Bone marrow (tissue), 2 donors: ENCODE measurements at places on chromosomes 7 and 10.

DNA sequence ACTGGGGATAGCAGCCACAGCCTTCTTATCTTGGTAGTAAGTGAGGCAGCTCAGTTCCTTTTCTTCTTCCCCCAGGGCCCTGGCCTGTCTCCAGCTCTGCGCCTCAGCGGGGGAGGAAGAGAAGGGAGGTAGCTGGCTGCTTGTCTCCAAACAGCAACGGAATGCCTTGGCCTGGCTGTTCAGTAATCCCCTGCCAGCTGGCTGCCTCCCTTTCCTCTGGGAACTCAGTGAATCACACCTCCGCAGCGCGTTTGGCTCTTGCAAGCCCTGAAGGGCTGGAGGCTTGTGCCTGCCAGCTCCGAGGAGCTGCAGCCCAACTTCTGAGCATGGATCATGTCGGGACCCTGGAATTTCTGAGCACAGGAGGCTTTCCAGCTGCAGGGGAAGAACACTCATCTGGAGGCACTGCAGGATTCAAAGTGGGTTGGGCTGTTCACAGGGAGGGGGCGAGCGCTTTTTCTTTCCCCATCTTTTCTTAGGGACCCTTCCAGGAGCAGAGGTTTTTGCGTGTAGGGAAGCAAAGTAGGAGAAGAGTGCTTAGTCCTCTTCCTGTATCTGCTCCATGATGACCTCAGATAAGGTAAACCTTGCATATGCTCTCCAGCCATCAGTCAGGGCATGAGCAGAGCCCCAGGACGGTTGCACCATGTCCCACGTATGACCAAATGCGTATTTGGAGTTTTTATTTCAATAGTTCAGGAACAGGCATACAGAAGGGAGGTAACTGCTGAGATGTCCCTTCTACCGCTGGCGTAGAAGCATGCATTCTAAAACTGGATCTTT lies 253.2 kb upstream of the INHBA start:
- peak; percentile 86 for DNase-seq

DNA sequence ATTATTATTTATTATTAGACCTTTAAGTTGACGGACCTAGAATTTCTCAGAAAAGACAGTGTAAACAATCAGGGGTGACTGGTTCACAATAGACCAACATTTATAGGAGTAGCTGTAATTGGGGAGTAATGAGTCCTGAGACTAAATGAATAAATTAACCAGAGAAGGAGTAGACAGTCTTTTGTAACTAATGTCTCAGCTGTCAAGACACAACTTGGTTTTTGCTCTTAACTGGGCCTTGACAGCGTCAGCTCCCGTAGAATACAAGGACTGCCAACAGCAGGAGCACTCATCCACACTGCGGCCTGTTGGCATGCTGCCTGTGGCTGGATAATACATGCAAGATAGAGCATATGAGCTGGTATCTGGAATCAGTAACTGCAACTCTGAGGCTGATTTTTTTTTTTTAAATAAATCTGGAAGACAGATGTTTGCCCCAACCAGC lies 123.9 kb downstream of the CACNA2D1 start:
- DNase-seq = no peak

GRCh38 chr7:35816514-35816913 lies 15.7 kb downstream of the SEPTIN7 start:
- DNase-seq = no peak

- DNase-seq = no peak
These were observed 43.0 kb downstream of the TMEM130 start for GRCh38 chr7:98826811-98827231.

- no peak for DNase-seq
These were observed 13.1 kb downstream of the NPTX2 start for GRCh38 chr7:98630149-98630548.

DNA sequence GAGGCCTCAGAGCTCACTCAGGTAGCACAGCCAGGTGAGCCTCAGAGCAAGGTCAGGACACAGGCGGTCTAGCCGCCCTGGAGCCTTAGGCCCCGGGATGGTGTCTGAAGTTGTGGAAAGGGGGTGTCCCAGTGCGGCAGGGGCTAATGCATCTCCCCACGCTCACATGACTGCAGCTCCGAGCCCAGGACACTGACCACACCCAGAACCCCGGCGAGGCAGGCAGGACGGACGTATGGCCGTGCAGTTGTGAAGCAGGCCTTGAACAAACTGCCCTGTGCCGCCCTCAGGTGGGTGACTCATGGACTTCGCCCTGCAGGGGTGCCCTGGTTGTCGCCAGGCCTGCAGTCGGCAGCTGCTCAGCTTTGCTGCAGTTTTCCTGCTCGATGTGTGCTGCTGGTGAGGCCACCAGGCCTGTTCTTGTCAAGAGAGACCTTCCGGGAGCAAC lies 5.0 kb upstream of the PRKAR1B start:
- no peak for DNase-seq
